ENCODE measurements at places on chromosomes 11 and 22. TPM values are rescaled to one million over a fixed set of nuclear protein-coding genes. Genes with fewer than 3 reads are reported as not detected.
A peak's percentile ranks its signal among the peaks of the same experiment; 100 is the strongest.

DNA sequence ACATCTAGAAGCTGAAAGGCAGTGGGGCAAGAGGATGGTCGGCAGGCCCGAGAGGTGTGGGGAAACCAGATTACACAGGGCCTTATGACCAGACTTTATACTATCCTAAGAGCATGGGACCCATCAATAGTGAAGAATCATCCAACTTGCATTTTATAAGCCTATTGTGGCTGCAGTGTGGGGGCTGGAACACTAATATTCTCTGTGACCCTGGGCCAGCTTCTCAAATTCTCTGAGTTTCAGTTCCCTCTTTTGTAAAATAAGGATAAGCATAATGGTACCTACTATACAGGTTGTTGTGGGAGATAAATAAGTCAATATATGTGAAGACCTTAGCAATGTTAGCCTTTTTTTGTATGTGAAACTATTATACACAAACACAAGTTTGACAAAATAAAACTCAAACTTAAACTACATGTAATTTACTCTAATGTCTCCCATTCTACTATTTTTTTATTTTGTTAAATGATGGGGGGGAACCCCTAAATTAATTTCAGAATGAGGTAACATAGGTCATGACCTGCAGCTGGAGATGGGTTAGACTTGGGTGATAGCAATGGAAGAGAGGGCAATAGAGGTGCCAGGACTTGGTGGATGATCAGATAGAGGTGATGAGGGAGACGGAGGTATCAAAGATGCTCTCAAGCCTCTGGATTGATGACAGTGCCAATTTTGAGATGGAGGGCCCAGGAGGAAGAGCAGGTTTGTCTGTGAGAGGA is 30.1 kb downstream of the SMCO4 start:
- DNase-seq: no peak

DNA sequence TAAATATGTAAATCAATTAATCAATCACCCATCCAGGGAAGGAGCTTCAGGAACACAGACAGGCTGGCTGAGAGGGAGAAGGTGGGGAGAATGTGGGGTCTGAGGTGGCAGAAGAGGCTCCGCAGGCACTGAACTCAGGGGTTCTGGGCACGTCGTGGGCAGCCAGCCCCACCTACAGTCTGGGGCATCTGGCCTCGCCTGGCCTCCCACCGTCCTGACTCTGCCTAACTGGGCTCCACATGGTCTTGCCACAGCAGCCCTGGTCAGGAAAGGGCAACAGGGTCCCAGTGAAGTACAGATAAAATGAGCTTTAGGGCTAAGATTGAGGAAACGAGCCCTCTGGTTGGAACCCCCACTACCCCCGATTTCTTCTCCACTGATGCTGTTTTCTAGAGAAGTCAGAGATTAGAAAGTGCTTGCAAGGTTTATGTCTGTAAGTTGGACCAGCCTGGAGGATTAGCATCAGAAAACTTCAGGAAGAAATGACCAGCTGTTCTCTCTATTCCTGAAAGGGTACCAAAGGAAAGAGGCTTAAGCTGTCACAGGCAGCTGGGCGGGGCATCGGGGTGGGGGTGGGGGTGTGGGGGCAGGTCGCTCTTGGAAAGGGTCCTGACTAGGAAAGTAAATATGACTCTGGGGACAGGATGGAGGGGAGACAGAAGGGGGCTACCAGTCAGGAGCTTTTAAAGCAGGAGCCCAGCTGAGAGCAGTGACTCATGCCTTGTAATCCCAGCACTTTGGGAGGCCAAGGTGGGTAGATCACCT is 261.7 kb downstream of the BUD13 start:
- no peak for DNase-seq

- DNase-seq: peak; percentile 43
These were observed 66.4 kb downstream of the SMCO4 start for GRCh38 chr11:93476796-93477195.

DNA sequence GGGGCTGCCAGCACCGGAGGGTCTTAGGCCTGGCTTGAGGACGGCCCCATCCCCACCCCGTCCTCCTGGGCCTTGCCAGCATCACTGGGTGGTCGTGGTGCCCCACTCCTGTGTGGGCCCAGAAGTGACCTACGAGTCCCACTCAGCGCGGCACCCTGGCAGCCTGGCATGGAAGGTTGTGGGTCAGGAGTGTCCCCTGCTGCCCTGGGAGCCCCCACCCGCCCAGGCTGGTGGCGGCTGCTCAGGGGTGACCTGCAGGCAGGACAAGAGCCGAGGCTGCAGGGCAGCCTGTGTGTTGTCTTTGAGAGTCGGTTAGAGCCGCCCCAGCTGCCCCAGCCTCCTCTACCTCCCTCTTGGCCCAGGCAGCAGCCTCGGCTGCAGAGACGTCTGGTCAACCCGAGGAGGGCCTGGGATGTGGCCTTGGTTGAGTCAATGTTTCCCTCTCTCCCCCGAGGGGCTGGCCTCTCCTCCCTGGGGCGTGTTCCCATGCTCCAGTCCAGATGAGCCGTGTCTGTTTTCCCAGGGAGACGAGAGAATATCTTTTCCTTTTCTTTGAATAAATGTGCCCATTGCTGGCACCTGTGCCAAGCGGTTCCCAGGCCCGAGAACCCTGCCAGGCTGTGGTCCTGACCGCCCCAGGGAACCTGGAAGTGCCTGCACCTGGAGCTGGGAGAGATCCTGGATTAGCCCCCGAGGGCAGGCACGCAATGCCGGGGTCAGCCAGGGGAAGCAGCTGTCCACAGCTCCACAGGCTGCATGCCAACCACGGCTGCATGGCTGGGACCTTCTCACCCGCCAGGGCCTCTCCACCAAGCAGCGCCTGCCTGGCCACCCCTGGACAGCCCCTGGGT is 35.7 kb upstream of the MUC5AC start:
- no peak for DNase-seq

DNA sequence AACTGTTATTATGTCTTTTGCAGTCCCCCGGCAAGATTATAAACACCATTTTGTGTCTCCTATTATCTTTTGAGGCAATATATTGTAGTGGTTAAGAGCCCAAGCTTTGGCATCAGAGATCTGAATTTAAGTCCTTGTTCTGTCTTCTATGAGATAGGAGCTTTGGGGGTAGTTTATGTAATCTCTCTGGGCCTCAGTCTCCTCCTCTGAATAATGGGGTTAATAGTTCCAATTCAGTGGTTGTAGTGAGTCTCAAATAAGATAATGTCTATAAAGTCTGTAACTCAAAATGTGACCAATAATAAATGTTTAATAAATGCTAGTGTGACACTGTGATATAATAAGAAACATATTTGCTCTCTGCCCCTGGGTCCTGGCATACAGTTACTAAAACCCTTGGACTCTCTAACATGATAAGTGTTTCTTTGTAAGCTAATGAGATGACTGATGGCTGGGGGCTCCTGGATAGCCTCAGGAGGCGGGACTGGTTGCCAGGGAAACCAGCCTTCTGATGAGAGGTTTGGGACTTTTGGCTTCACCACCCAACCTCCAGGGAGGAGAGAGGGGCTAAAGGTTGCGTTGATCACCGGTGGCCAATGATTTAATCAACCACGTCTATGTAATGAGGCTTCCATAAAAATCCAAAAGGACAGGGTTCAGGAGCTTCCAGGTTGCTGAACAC is 183.4 kb upstream of the MTMR2 start:
- DNase-seq: no peak

GRCh38 chr22:18056807-18057474 is 20.8 kb upstream of the PEX26 start:
- no peak for DNase-seq

DNA sequence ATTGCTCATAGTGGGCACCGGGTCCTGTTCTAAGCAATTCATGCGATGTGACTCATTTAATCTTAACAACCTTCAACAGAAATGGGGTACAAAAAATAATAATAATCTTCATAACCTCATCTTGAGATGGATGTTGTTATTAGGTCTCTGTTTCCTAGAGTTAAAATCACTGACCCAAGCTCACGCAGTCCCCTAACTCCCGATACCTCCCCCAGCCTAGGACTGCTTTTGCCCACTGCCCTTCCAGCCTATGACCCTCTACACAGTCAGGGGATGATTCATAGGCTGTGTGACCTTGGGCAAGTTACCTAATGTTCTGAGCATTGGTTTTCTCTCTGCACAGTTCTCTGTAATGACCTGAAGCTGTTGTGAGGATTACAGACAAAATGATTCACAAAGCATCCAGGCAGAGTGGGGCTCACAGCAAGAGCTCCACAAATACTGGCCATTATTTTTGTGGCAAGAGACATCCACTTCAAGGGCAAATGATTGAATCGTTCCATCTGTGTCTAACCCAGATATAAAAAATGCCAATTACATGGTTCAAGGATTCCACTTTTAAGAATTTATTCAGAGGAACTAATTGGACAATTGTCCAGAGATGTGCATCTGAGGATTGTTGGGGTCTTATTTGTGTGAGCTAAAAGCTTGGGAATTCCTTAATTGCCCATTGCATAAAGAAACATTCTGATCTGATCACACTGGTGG is 20.0 kb downstream of the MTFP1 start:
- DNase-seq: no peak

CNGA4 gene
- total RNA-seq: not detected

DNA sequence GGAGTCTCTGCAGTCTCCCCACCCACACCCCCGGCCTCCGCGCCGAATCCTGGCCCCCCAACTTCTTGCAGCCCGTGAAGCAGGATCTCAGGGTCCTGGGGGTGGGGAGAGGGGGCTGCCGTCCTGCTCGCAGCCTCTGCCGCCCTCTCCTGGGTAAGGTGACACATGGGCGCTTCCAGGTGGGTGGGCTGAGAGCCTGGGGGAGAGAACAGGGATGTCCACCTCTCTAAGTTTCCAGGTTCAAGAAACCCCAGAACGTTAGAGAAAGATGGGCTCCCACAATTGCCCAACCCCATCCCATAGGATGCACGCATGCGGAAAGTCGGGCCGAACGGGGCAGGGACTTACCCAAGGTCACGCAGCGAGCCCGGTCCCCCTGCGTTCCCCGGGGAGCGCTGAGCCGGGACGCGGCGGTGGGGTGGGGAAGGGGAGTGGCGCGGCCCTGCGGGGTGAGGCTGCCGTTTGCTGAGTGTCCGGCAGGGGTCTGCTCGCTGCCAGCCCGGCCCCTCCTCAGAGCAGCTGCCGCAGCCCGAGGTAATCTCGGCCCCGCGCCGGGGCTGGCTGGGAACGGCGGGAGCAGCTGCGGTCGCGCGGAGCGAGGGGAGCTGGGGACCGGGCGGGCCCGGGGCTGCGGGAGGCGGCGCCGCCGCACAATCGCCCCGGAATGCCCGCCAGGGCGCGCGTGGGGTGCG is 705 bp upstream of the CAPN1 start:
- DNase-seq: peak; percentile 46

GRCh38 chr11:103536335-103536722 is 427.1 kb downstream of the DYNC2H1 start:
- DNase-seq: no peak

DNA sequence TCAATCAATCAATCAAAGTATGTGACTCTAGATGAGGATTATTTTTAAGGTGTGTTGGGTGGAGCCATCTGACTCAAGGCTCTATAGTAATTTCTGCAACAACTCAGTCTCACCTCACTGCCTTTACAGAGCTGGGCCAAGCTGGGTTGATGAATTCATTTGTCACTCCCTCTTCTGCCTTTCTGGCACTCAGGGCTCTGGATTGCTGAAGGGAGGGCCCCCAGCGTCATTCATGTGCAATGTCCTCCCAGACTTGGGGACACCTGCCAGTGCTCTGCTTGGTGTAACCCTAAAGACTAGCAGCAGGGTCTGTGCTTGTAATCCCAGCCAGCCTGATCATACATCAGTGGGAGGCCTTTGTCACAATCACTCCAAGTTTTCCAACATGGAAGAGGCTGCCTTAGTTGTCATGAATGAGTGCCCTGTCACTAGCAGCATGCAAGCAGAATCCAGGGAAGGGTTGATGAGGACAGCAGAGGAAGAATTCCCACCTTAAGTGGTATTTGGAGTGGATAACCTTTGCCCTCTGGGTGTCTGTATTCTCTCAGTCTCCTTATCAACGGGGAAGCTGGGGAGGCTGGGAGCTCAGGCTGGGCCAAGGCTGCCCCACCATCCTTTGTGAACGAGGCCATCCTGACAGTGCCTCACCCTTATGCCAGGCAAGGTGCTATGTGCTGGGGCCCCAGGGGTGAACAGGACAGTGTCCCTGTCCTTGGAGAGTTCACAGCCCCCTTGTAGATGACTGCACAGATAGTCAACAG is 2.0 kb upstream of the TP53I11 start:
- DNase-seq: no peak

IFITM5 gene
- total RNA-seq: not detected

GRCh38 chr11:128735935-128736605 is 42.2 kb downstream of the FLI1 start:
- no peak for DNase-seq

CPSF7 gene
- total RNA-seq: 21.0 TPM

GTF2H1 gene
- 80.5 TPM for total RNA-seq

DNA sequence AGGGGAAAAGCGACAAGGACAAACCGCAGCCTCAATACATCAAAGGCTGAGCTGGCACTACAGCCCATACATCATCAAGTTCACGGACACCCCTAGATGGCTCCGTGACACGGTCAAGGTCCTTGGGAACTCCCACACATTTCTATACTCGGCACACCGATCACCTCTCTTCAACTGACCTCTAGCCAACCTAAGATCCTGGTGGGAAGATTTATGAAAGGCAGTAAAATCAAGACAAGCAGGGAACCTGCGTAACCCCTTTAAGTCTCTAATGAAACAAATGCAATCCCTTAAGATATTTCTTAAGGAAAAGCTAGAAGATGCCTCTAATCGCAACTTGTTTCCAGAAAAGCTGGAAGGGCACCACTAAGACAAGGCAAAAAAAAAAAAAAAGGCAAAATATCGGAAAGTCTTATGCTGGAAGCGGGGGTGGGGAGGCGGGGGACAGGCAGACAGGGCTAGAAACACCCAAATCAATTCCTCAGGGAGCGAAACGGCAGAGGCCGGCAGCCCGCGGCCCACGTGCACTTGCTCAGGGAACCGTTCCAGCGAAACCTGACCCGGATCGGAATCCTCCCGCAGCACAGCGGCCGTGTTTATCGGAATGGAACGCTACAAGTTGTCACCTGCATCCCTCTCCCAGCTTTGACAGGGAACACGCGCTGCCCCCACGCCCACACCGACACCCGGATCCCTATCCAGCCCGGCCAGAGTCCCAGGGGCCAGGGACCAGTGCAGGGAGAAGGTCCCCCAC is 1.4 kb downstream of the ARHGAP20 start:
- peak; percentile 18 for DNase-seq

- no peak for DNase-seq
These were observed 56.1 kb upstream of the TIMP3 start for GRCh38 chr22:32745251-32745995.

- DNase-seq: no peak
These were observed 63.9 kb downstream of the ELFN2 start for GRCh38 chr22:37363261-37363992.

DNA sequence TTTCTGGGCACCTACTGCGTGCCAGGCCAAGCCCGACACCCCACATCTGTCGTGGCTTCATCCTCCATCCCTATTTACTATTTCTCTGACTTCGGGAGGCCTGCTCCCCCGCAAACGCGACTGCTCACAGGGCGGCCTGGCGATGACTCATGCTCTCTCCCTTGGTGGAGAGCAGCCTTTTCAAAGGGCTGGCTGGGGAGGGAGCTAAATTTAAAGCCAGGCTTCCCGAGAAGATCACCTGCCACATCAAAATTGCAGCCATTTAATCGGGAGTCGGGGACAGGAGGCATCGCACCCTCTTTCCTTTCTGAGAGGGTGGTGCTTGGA is 24.9 kb upstream of the SHISAL1 start:
- peak; percentile 68 for DNase-seq

OR8D1 gene
- not detected for total RNA-seq

SLC43A3 gene
- 20.4 TPM for total RNA-seq

Measured in H4 (cell line).